Stimulated activated CD4-positive, alpha-beta T cell treated with anti-CD3 and anti-CD28 coated beads, Interleukin-15, amount 100 ng/mL, for 1 hour (primary cell): ENCODE measurements at places on chromosomes 7 and 10.

GRCh38 chr7:148584154-148584827, 6.3 kb upstream of the C7orf33 start:
- no peak for DNase-seq

- no peak for DNase-seq
These were observed 25.1 kb downstream of the SNX8 start for GRCh38 chr7:2289111-2289586.

- no peak for DNase-seq
These were observed 6.7 kb downstream of the ZNF3 start for GRCh38 chr7:100074841-100075240.

GRCh38 chr7:76233538-76234281, 32.0 kb downstream of the SRRM3 start:
- DNase-seq = no peak
